ENCODE measurements at places on chromosomes 4 and X. TPM values are rescaled to one million over a fixed set of nuclear protein-coding genes. Genes with fewer than 3 reads are reported as not detected.

The IL3RA gene
- total RNA-seq: 3.2 TPM

The DGAT2L6 gene
- total RNA-seq: not detected

The NHSL2 gene
- total RNA-seq: 4.5 TPM

The C4orf36 gene
- 2.3 TPM for total RNA-seq

The TMEM255A gene
- 1.1 TPM for total RNA-seq

The NDUFC1 gene
- total RNA-seq: 187 TPM
